HepG2 (cell line): ENCODE measurements at places on chromosomes 12 and 14. TPM values are rescaled to one million over a fixed set of nuclear protein-coding genes. Genes with fewer than 3 reads are reported as not detected.

- H3K4me1 ChIP-seq: no peaks in the 10 kb centered on the region
- H3K27me3 ChIP-seq: no peaks in the 10 kb centered on the region
- H3K36me3 ChIP-seq: no peaks in the 10 kb centered on the region
- no peak overlapping the region for H3K4me3 ChIP-seq
- DNase-seq: no peak
Measured at GRCh38 chr14:78737116-78737515, 566.9 kb downstream of the NRXN3 start.

DNA sequence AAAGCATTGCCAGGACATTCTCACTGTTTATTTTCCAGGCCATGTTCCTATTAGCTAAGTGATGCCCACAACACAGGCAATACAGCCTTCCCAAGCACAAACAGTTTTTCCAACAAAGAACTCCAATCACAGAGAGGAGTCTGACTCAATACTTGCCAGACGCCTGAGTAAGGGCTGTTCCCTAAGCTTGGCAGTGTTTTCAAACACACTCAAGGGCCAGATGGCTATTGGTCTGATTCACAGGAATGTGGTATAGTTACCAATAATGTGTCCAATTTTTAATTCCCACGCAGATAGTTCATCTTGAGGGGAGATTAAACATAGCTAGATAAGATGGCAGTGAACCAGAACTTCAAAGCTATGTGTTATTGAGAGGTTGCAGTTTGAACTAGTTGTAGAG, 381.0 kb downstream of the SNAPC1 start:
- no peaks in the 10 kb centered on the region for H3K4me1 ChIP-seq
- H3K27ac ChIP-seq: no peak overlapping the region
- no peaks in the 10 kb centered on the region for H3K27me3 ChIP-seq
- H3K36me3 ChIP-seq: no peaks in the 10 kb centered on the region
- no peak for DNase-seq

DNA sequence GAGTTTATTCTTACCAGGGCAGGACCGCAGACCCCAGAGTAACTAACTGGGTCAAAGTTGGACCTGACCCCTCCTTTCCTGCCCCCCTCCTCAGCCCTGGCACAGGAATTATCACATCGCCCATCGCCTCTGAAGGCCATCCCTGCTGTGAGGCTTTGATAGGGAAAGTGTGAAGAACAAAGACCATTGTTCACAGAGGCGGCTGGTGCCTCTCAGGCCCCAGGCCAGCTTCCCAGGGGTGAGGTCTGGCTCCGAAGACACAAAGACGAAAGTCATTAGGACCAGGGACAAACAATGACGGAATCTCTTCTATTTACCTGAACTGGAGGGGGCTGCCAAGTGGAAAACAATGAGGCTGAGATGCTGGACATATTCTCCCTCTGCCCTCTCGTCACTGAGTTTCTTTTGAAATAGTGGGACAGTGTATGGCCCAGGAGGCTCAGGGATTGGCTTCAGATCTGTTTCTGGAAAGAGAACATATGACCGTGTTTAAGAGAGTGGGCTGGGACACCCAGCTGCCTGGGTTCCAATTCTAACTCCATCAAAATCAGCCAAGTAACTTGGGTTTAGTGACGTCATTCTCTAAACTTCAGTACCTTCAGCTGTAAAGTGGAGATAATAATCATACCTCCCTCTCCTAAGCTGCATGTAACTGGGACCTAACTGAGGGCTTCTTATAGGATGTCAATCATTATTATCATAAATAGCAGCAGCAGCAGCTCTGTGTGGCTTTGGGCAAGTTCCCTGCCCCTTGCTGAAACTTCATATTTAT, 769.4 kb downstream of the MED13L start:
- peak; percentile 94 for DNase-seq
- H3K4me3 ChIP-seq: no peak overlapping the region; the same call in 1 of the 2 replicates
- H3K27me3 ChIP-seq: no peaks in the 10 kb centered on the region
- no peaks in the 10 kb centered on the region for H3K36me3 ChIP-seq

DNA sequence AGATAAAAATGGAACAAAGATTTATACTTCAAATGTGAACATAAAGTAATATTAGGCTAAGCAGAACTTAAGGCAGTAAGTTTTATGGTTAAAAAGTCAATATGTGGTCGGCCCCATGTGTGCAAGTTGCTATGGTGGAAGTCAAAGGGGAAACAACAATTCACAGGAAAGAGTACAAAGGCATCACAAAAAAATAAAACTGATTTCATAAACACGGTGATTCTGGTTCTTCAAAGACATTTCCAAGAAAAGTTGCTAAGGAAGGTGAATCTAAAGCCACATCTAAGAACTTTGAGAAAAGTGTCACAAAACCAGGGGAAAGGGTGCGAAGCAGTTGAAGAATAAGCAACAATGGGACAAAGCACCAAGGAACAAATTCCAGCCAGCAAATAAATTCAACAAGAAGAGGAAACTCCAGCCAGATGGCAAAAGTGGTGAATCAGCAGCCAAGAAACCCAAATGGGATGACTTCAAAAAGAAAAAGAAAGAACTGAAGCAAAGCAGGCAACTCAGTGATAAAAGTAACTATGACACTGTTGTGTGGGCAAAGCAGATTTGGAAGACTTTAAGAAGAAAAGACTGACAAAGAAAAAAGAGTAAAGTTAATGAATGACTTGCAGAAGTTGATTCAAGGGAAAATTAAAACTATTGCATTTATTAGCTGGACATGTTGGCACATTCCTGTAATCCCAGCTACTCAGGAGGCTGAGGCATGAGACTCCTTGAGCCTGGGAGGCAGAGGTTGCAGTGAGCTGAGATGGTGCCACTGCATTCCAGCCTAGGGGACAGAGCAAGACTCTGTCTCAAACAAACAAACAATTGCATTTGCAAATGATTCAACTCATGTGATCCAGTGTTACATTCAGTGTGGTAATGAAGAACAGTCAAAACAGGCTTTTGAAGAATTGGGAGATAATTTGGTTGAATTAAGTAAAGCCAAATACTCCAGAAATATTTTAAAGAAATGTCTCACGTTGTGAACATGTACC, 19.5 kb downstream of the PTGDR start:
- H3K36me3 ChIP-seq: no peaks in the 10 kb centered on the region
- H3K4me1 ChIP-seq: no peaks in the 10 kb centered on the region
- no peaks in the 10 kb centered on the region for H3K27me3 ChIP-seq
- H3K27ac ChIP-seq: no peak overlapping the region
- no peak for DNase-seq

GRCh38 chr12:4433745-4434058, 11.9 kb downstream of the FGF6 start:
- H3K4me3 ChIP-seq: no peak overlapping the region
- H3K36me3 ChIP-seq: no peaks in the 10 kb centered on the region

- DNase-seq: peak; percentile 73
- no peaks in the 10 kb centered on the region for H3K36me3 ChIP-seq
- H3K4me3 ChIP-seq: no peak overlapping the region
- no peak overlapping the region for H3K27ac ChIP-seq
Measured at GRCh38 chr12:106136263-106136662, 2.5 kb downstream of the NUAK1 start.

DNA sequence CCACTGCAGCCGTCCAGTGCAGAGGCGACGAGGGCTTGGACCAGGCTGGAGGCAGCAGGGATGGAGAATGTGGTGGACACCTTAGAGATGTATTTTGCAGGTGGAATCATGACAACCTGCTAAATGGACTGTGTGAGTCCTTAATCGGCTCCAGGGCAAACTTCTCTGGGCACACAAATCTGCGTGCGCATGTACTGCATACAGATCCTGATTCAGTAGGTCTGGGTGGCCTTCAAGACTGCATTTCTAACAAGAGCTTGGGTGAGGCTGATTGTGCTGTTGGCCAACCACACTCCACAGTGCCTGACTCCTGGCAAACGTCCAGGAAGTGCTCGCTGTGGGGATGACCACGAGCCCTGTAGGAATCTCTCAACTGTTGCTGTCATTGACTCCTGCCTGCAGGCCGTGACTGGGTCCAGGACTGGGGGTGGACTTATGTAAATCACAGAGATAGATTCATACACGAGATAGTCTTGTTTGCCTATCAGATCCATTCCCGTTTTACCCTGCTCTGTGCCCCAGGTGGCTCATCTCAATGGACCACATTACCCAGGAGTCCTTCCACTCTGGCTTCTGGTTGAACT, 27.2 kb downstream of the JDP2 start:
- H3K4me1 ChIP-seq: peaks cover 37% of the 10 kb centered on the region
- no peaks in the 10 kb centered on the region for H3K27me3 ChIP-seq
- H3K36me3 ChIP-seq: 0 out of 3 replicates have a peak, but pooled peaks cover 2% of the 10 kb centered on the region
- H3K4me3 ChIP-seq: no peak overlapping the region
- H3K27ac ChIP-seq: no peak overlapping the region
- DNase-seq: peak; percentile 15

GRCh38 chr14:29999013-29999539, 71.4 kb upstream of the PRKD1 start:
- no peaks in the 10 kb centered on the region for H3K4me1 ChIP-seq
- no peak overlapping the region for H3K27ac ChIP-seq
- no peaks in the 10 kb centered on the region for H3K27me3 ChIP-seq
- no peaks in the 10 kb centered on the region for H3K36me3 ChIP-seq
- DNase-seq: no peak
- H3K4me3 ChIP-seq: no peak overlapping the region

- no peaks in the 10 kb centered on the region for H3K36me3 ChIP-seq
- no peak overlapping the region for H3K4me3 ChIP-seq
- H3K27ac ChIP-seq: no peak overlapping the region
- H3K27me3 ChIP-seq: no peaks in the 10 kb centered on the region
Measured at GRCh38 chr12:5588176-5588575, 156.3 kb downstream of the NTF3 start.

DNA sequence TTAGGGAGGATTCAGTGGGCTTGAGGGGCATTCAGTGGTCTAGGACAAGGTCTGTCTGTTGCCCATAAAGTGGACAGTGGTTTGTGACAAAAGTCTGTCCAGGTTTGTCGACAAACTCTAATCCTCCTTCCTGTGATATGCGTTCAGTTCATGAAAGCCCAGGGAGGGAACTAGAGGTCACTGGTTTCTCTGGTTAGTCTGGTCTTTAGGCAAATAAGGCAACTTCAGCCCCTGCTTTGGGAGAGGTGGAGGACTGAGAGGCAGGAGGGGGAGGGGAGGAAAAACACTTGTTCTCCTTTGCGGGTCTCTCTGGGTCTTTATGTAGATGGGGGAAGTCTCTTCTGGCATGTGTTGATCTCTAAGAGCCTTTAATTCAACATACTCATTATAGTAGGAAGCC, 235.1 kb upstream of the PWP1 start:
- no peaks in the 10 kb centered on the region for H3K27me3 ChIP-seq
- no peaks in the 10 kb centered on the region for H3K4me1 ChIP-seq
- no peak for DNase-seq
- H3K36me3 ChIP-seq: no peaks in the 10 kb centered on the region
- H3K27ac ChIP-seq: no peak overlapping the region

Gene SERPINA12
- not detected in 2 replicates for total RNA-seq

Gene LYZ
- 1,312 and 2,054 TPM in 2 replicates for total RNA-seq
